ENCODE measurements at places on chromosomes 13 and 19.

- DNase-seq = no peak
Measured at GRCh38 chr13:25046985-25047511, 48.9 kb upstream of the PABPC3 start.

DNA sequence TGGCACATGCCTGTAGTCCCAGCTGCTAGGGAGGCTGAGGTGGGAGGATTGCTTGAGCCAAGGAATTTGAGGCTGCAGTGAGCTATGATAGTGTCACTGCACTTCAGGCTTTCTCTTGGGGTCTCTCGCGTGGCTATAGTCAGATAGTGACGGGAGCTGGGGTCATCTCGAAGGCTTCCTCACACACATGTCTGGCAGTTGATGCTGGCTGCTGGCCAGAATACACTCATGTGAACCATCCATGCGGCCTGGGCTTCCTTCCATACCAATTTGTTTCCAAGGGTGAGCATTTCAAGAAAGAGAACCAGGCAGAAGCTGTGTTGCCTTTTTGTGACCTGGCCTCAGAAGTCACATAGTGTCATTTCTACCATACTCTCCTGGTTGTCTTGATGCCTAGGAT lies 26.4 kb downstream of the LEUTX start:
- DNase-seq = no peak

DNA sequence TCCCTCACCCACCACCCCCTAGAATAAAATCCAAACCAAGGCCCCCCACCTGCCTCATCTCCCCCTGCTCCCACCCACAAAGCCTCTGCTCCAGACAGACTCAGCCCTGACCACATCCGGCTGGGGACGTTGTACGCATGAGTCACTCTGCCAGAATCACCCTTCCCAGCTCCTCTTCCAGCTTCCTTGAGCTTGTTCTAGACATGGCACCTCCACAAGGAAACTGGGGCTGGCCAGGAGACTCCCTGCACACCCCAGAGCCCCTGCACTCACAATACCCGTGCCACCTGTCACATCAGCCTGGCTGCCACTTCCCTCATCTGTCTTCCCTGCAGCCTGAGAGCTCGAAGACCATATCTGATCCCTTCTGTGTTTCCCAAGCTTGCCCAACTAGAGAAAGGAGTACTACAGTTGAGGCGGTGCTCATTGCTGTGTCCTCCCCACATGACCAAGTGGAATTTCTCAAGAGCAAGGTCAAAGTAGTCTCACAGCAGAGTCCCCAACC lies 9.7 kb downstream of the DEDD2 start:
- DNase-seq = no peak

- no peak for DNase-seq
Measured at GRCh38 chr19:7522923-7523667, 671 bp downstream of the MCOLN1 start.

DNA sequence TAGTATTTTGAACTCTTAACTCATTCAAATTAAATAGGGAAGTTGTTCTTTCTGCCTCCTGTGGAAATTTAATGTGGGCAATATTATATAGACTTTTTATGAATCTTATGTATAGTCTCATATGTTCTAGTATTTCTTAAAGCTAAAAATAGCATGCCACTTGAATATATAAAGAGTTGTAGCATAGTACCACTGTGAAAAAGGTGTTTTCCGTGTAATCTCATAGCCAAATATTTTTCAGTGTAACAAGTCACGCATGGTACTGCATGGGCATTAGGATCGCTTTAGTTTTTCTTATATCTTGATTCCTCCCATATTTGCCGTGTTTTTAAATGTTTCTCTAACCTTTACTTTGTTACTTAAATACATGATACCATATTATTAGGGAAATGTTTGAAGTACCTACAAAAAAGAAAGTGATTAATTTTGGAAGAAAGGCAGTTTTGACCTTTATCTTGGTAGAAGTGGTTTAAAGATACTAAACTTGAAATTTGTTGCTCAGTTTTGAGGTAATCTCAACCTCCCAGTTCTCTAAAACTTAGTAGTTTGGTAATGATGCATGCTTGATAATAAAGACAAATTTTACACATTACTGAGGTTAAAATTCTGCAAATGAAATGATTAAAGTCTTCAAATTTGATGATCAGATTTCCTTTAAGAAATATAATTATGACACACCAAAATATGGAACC lies 81.2 kb downstream of the PAN3 start:
- DNase-seq = no peak
